NCI-H2081 (cell line): ENCODE measurements at places on chromosomes 1 and 21.

- DNase-seq = no peak
Observed at GRCh38 chr1:30890502-30891226, 17.9 kb downstream of the SDC3 start.

GRCh38 chr1:101174722-101175121 lies 62.1 kb upstream of the S1PR1 start:
- DNase-seq = no peak

- no peak for DNase-seq
Observed at GRCh38 chr1:25467193-25467592, 36.5 kb downstream of the MACO1 start.

DNA sequence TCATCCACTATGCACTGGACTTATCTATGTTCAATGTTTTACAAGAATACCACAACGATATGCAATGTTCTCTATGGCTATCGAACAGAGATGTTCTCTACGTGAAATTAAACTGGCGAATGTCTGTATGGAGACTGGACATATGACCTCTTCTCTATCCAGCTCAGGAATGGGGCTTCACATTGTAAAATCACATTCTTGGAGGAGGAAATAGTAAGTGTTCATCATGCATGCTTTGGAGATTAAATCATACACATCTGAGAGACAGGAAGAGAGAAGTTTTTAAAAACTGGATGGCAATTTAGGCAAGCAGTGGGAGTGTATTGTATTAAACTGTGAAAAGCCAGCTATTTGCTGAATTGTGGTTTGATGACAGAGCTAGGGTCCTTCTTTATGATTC lies 47.9 kb upstream of the RGL1 start:
- no peak for DNase-seq

- DNase-seq = no peak
Observed at GRCh38 chr1:3391711-3392110, 62.8 kb upstream of the ARHGEF16 start.

DNA sequence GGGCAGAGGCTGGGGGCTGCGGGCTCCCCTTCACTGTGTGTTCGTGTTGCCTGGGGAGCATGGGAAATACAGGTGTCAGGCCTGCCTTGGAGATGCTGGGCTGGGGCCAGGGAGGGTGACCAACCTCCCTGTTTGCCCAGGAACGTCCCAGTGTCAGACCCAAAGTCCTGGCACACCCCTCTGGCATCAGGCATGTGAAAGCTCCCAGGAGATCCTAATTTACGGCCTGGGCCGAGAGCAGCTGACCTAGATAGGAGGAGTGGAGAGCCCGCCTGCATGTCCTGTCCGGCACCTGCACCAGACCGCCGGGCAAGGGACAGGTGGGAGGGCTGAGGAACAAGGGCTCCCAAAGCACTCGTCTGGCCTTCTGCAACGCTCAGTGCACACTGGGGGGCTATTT lies 124.8 kb downstream of the PRDM16 start:
- no peak for DNase-seq

DNA sequence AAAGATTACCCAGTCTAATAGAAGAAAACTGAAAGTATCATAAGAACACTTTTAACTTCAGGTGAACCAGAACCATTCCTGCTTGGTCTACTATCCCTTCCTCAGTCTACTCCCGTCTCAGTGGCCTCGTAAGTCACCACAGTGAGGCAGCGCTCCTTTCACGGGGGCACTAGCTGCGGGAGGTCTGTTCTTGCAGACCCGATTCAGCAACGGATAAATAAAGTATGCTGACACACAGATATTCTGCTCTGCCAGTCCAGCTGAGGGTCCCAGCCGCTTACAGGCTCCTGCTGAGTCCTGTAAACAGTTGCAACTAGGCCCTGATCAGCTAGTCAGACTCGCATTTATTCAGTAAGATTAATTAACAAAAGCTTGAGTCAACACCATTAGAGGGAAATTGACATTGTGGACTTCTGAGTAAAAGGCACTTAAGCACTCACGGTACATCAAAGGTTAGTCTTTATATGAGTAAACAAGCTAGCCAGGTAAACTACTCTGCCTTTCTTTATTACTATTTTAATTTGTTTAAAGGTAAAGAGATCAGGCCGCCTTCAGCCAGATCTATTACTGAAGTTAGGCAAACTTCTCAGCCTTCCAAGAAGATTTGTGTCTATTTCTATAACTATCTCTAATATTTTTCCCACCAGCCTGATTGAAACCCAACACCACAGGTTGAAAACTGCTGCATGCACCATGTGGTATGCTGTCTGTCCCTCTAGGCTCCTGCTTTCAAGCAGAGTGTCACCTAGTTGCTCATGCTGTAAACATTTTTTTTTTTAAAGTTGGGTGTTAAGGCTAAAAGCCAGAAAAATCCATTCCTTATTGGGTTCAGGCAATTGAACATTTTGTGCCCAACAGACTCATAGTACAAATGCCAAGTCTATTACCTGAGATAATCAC lies 87.7 kb downstream of the INTS7 start:
- peak; percentile 98 for DNase-seq

DNA sequence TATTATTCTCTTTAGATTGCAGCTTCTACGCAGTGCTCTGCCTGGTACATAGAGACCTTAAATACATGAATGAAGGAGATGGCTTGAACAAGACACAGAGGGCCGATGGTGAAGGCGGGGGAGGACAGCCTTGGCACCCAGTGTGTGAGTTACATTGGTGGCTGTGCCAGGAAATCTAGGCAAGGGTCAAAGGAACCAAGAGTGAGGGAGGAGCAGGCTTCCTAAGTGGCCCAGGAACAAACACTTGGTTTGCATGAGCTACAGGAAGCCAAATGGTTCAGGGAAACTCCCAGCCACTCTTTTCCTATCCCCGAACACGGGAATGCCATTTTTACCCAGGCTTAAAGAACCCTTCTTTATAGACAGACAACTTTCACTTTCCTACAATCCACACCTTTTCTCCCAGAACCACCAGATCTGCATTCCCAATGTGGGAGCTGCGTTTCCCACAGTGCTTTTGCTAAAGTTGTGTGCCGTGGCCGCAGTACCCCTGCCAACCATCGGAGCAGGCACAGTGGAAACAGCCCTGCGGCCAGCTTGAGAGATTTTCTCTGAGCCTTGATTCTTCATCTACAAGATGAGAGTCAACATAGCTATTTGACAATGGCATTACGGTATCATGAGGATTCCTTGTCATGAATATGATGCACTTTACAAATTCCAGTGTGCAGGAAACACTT lies 3.5 kb upstream of the CLEC20A start:
- no peak for DNase-seq

DNA sequence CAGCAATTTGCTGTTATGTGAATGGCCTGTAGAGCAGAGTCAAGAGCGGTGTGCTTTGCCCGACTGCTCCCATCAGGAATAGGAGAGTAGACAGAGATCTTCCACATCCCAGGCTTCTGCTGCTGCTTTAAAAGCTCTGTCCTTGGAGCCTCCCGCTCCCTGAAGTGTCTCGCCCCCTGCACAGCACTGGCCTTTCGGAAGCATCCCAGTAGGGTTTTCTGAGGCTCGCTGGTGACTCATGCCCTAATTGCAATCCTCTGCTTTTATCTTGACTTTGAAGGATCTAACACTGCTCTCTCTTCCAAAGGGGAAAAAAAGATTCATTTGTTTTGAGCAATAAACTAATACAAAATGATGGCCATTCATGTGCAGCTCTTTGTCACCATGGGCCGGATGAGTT lies 13.3 kb upstream of the CD101 start:
- DNase-seq = no peak

GRCh38 chr1:225931270-225932136 lies 7.5 kb upstream of the PYCR2 start:
- DNase-seq = no peak

- no peak for DNase-seq
Observed at GRCh38 chr1:151540982-151541377, 871 bp downstream of the TUFT1 start.

DNA sequence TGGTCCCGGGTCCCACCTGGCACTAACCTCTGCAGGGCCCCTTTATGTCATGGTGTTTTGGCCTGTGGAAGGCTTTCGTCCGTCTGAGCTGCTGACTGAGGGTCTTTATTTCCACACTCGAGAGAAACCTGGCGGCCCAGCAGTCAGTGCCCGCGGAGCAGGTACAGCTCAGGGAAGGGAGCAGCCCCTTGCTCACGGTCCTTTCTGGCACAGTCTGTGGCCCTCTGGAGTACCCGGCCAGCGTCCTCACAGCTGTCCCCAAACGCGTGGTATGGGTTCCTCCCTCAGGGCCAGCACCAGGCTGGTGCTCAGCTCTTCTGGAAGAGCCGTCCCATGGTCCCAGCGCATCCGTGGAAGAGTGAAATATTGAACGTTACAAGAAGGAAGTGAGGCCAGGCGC lies 24.3 kb downstream of the SKI start:
- DNase-seq = no peak

DNA sequence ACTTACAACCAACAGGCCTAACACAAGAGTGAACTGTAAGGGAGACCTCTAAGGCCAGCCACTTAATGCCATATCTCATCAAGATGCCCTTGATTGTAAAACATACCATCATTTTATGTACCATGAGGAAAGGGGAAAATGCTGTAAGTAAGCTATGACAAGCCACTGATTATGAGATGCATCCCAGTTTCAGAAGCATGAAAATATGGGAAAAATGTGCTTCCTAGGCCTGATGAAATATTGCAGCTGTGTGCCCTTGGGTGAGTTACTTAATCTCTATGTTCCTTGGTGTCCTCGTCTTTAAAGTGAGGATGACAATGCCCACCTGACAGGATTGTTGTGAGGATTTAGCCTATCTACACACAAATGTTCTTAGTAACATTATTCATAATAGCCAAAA lies 28.9 kb downstream of the H3-3A start:
- no peak for DNase-seq

GRCh38 chr1:245599371-245600174 lies 444.8 kb downstream of the KIF26B start:
- no peak for DNase-seq

DNA sequence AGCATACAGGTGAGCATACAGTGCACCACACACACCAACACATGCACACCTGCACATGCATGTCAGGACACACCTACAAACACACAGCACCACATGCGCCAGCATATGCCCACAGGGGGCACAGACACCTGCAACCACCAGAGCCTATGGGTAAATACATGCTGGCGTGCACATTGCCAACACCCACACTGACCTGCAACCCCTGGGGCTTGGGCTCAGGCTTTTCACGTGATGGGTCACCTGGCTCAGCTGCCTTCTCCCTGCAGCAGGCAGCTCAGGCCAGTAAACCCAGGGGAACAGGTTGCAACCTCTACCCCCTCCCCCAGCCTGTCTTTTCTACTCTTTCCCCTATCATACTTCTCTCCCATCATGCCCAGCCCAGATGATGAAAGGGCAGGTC lies 8.1 kb downstream of the CD247 start:
- DNase-seq = no peak

DNA sequence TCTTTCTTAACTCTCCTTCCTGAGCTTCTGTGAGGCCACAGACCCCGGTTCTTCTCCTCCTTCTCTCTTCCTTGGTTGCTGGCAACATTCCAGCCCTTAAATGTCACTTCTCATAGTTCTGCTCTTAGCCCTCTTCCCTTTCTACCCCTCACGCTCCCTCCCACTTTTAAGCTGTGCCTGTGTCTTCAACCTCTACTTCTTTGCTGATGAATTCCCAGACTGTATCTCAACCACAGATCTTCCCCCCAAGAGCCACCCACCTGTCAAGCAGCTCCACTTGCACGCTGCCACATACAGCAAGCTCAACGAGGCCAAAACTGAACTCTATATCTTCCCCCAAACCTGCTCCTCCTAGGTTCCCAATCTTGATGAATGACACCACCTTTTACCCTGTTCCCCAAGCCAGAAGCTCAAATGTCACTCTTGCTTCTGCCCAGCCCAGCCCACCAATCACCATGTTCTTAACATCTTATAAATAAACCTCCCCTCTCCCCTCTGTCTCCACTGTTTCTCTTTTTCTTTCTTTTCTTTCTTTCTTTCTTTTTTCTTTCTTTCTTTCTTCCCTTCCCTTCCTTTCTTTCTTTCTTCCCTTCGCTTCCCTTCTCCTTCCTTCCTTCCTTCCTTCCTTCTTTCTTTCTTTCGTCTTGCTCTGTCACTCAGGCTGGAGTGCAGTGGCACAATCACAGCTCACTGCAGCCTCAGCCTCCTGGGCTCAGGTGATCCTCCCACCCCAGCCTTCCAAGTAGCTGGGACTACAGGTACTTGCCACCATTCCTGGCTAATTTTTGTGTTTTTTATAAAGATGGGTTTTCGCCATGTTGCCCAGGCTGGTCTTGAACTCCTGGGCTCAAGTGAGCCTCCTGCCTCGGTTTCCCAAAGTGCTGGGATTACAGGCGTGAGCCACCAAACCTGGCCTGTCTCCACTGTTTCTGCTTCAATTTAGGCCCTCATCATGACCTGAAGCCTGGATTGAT lies 19.8 kb upstream of the PTP4A2 start:
- DNase-seq = no peak

DNA sequence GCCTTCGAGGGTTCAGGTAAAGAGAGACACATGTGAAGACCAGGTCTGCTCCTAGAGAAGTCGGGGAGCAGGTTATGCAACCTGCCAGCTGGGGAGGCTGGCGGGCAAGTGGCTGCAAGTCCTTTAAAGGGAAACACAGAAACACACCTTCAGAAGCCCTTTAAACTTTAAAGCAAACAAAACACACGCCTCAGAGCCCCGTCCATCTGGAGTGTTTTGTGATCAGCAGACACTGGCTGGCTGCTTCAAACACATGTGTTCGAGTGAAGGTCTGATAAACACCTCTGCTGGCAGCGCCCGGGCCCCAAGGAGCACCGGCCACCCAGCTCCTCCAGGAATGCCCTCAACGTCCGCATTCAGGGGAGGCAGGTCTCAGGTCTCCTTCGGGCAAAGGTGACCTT lies 15.2 kb downstream of the RIPK4 start:
- DNase-seq = no peak

- no peak for DNase-seq
Observed at GRCh38 chr1:167090314-167090942, at the start of gene GPA33. Gene GPA33, minus strand, starts transcription at chr1:167090377. Its CDS starts 90 bp downstream, at chr1:167090287.

GRCh38 chr1:30040081-30041019 lies 683.0 kb downstream of the MATN1 start:
- no peak for DNase-seq

GRCh38 chr1:1178794-1179331 lies 5.2 kb downstream of the TTLL10 start:
- no peak for DNase-seq

GRCh38 chr1:64920941-64921589 lies 45.3 kb downstream of the JAK1 start:
- no peak for DNase-seq

GRCh38 chr1:15660151-15660550 lies 24.0 kb upstream of the PLEKHM2 start:
- DNase-seq = no peak

GRCh38 chr1:153032073-153032472 lies 1.1 kb downstream of the SPRR1B start:
- no peak for DNase-seq

GRCh38 chr21:33492571-33492970 lies 1.1 kb upstream of the DNAJC28 start:
- no peak for DNase-seq

DNA sequence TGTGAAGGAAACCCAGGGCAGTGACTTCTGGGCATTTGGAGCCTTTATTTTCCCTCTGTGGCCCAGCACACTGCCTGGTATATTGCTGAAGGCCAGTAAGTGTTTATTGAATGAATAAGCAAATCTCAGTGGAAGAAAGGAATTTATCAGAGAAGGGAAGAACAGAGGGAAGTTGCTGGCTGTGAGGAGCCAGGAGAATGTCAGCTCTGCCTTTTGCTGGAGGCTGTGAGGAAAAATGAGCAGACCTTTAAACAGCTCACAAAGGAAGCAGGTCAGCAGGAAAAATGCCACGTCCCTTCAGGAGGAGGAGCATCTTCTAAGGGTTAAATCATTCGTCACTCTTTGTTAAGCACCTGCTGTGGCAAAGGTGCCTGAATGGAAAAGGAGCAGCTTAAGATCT lies 75.9 kb downstream of the GIPC2 start:
- no peak for DNase-seq
